ENCODE measurements at places on chromosomes 12 and 14.

- H3K36me3 ChIP-seq: no peaks in the 10 kb centered on the region
- H3K4me1 ChIP-seq: peaks cover 4% of the 10 kb centered on the region
- DNase-seq: peak; percentile 35
- H3K27me3 ChIP-seq: no peaks in the 10 kb centered on the region
- H3K4me3 ChIP-seq: no peak overlapping the region
- H3K27ac ChIP-seq: no peak overlapping the region
Observed at GRCh38 chr12:75792687-75793086, 238.9 kb downstream of the PHLDA1 start.

GRCh38 chr12:89437231-89437630, 84.9 kb upstream of the DUSP6 start:
- peaks cover 6% of the 10 kb centered on the region for H3K4me1 ChIP-seq
- no peak for DNase-seq
- no peaks in the 10 kb centered on the region for H3K27me3 ChIP-seq
- no peak overlapping the region for H3K4me3 ChIP-seq
- H3K36me3 ChIP-seq: no peaks in the 10 kb centered on the region

- no peaks in the 10 kb centered on the region for H3K36me3 ChIP-seq
- no peaks in the 10 kb centered on the region for H3K4me1 ChIP-seq
- no peak overlapping the region for H3K27ac ChIP-seq
- no peak overlapping the region for H3K4me3 ChIP-seq
Observed at GRCh38 chr12:54475537-54475936, 2.1 kb upstream of the GTSF1 start.

DNA sequence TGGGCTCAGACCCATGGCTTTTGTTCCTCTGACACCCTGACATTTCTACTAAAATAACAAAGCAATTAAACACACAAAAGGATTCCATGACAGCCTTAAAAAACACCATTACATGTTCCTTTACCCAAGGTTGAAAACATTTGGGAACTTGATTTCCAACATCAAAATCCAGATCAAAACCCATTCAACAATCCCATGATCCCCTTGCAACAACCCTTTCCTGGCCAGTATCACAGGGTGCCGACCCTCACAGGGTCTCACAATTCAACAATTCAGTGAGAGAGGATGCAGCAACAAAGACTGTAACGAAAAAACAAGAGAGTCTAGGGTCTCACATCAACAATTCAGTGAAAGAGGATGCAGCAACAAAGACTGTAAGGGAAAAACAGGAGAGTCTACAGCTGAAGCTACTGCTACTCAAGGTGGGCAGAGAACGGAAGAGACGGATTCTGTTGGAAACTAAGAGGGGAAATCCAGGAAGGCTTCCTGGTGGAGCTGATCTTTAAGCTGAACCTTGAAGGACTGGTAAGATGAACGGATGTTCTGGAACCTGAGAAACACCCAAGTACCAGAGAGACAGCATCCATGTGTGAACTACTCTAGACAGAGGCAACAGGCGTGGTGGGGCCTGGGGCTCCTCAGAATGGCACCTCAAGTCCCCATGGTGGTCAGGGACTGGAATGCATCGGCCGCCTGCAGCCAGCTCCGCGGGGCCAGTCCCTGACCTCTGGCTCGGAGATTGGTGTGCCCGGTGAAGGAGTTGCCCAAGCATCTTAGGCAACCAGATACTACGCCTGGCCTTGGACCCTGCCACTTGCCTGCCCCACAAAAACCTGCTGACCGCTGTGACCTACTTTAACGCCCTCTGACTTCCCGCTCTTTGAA, 22.7 kb upstream of the ZFP36L1 start:
- peaks cover 24% of the 10 kb centered on the region for H3K4me1 ChIP-seq
- H3K36me3 ChIP-seq: no peaks in the 10 kb centered on the region
- H3K27me3 ChIP-seq: no peaks in the 10 kb centered on the region
- no peak for DNase-seq
- H3K27ac ChIP-seq: peak overlapping the region; percentile 92
- peak overlapping the region; percentile 12 for H3K4me3 ChIP-seq
